ENCODE measurements at places on chromosomes 6 and 20.

GRCh38 chr6:3571836-3572235, 115.0 kb upstream of the SLC22A23 start:
- no peak for DNase-seq

DNA sequence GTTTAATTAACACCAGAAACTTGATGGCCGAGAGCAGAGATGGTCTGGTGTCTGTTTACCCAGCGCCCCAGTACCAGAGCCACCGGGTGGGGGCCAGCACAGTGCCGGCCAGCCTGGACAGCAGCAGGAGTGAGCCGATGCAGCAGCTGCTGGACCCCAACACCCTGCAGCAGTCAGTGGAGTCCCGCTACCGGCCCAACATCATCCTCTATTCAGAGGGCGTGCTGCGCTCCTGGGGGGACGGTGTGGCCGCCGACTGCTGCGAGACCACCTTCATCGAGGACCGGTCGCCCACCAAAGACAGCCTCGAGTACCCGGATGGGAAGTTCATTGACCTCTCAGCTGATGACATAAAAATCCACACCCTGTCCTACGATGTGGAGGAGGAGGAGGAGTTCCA, 73.7 kb downstream of the SYNDIG1 start:
- no peak for DNase-seq

GRCh38 chr6:149168968-149169367, 148.5 kb upstream of the TAB2 start:
- DNase-seq, result no peak

- no peak for DNase-seq
Measured at GRCh38 chr6:147849401-147850330, 341.2 kb downstream of the SAMD5 start.

DNA sequence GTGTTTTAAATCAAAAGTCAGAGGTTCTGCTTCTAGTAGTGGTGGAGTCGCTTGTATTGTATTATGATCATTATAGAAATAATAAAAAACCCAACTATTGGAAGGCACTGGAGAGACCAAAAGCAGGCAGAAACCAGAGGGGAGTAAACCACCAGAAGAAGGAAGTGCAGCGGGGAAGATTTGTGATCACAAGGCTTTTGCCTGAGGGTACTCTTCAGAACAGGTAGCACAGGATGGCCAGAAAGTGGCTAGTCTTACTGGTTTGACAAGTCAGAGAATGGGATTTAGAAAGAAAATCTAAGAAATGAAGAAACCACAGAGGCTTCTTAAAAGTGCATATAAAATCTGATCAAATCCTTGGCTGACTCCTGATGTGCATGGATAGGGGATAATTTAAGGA, 24.0 kb downstream of the MAPK13 start:
- DNase-seq, result no peak

- no peak for DNase-seq
Measured at GRCh38 chr20:46296526-46297250, 11.6 kb downstream of the CDH22 start.

GRCh38 chr6:11682561-11682975, 96.0 kb downstream of the ADTRP start:
- DNase-seq, result no peak

- no peak for DNase-seq
Measured at GRCh38 chr6:163199371-163199770, 215.1 kb upstream of the QKI start.
